Right renal cortex interstitium (tissue), 3 donors: ENCODE measurements at places on chromosomes 12 and 14. TPM values are rescaled to one million over a fixed set of nuclear protein-coding genes. Genes with fewer than 3 reads are reported as not detected.

DNA sequence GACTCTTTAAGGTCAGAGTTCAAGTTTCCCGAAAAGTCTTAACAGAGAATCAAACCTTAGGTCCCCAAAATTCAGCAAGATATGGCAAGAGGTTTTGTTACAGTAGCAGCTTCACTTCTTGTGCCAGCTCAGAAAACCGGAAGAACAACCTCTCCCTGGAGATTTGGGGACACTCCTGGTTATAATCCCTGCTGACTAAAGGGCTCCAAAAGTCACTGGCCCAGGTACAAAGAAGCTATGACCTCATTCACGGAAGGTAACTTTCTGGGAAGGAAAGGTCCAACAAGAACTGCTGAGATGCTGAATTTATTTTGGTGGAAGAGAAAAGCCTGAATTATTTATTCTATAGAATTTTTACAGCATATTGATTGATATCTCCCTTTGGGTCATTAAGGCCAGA lies 55.6 kb upstream of the DIO2 start:
- no peak for DNase-seq

GRCh38 chr14:89187501-89187900 lies 229.5 kb downstream of the FOXN3 start:
- DNase-seq = no peak

DNA sequence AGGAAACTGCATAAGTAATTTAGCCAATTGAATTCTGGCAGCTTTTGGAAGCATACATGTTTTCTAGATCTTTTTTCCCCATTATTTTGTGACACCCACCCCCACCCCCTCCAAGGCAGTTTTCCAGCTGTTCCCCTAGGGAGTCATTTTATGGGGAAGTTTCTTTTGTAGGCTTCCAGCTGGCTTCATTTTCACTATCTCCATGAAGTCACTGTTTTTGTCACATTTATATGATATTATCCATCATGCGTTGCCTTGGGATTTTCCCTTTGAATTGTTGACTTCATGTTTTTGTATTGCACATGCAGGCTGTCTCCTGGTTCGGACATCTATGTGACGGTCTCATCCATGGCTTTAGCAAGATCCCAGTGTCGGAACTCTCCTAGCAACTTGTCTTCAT lies 233.6 kb upstream of the RGS6 start:
- DNase-seq = peak; percentile 58

DNA sequence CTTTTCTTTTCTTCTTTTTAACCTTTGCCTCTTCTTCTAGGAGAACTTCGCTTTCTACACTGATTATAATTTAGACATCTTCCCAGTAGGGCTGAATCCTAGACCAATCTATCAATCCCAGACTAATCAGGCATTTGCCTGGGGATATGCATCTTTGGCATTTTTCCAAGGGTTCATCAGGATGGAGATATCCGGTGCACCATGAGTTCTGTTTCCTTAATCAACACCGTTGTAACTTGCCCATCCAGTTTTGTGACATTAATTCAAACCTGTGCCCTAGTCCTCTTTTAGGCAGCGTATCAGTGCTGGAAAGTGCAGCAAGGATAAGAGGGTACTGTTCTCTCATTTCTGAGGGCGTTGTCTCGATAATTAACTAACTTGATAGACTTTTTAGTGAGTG lies 617 bp upstream of the MGP start:
- no peak for DNase-seq

GRCh38 chr14:20557212-20557542 lies 3.7 kb downstream of the RNASE9 start:
- no peak for DNase-seq

Gene GPRC5D
- polyA plus RNA-seq = not detected

Gene VDR
- 4.3 TPM for polyA plus RNA-seq
